ENCODE measurements at places on chromosomes 1 and 21.

DNA sequence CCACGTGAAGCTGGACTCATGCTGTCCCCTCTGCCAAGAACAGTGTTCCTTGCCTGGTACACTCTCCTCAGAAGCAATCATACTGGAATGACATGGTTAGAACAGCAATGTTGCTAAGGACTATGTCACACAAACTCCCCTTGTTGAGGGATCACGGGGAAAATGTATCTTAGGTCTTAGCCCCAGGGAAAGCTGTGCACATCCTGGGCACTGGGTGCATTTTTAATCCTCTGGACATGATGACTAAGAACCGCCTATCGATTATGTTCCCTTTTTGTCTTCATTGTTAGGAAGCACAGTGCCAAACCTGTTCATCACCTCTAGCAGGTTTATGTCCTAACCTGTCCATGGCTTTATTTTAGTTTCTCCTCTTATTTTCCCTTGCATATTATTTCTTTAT is 115.1 kb downstream of the HIVEP3 start:
- DNase-seq, result no peak

GRCh38 chr21:16033193-16033592 is 303.4 kb downstream of the USP25 start:
- no peak for DNase-seq

DNA sequence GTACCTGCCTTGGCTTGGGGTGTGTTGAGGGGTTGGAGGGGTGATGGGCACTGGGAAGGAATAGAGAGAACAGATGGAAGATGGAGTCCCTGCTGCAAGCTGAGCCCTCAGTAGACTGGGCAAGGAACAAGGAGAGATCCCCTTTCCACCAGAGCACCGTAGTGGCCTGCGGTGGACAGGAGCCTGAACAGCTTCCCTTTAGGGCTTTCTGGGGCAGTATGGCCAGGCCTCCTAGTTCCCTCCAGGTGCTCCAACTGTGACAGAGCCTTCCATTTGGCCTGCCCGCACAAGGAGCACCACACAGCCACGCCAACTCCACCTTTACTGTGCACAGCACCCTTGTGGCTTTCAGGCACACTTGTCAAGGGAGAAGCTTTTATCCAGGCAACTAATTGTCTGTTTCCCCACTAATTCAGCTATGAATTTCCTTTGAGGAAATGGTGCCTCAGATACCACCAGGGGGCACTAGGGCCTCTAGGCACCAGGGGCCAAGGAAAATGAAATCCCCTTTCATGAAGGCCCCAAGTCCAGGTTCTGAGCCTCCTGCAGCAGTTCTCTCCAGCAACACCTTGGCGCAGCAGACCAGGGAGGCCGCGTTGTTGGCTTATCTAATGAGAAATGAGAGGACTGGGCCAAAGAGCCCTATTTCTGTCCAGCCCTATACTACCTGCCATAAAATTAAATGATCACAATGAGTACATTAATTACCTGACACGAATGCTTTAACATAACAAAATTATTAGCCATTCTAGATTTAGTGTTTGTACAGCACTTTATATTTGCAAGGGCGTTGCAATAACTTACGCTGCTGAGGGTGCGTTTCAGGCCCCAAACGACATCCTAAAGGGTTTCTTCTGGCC is 23.1 kb upstream of the ERI3 start:
- peak; percentile 8 for DNase-seq

GRCh38 chr21:28489821-28490350 is 502.8 kb downstream of the LTN1 start:
- no peak for DNase-seq

DNA sequence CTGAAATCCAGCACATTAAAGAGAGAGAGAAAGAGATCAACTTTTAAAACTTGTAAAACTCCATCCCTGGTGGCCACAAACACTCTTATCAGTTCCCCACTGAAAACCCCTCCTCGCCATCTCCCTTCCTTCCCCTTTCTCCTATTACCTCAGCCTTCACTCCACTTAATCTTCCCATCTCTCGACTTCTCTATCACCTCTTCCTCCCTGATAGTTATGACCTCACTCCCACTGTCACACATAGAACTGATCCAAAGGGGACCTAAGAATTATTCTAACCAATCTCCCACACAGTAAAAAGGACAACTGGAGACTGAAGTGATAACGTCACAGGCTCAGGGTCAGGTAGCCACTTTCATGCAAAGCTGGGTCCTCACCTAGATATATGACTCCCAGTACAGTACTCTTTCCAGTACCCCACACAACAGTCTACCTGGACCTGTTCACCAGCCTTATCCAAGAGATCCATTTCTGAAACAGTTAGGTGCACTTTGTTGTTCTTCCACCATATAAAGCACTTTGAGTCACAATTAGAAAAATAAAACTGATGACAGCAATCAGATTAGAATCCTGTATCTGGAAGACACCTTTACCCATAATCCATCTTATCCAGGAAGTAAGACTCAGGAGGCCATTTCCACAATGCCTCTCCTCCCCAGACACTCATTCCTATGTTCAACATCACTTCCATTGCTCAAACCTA is 324.8 kb downstream of the SMYD3 start:
- no peak for DNase-seq

- no peak for DNase-seq
Observed at GRCh38 chr21:45353200-45353599, 51.8 kb upstream of the COL18A1 start.

- DNase-seq, result no peak
Observed at GRCh38 chr1:30697571-30698376, 25.6 kb downstream of the MATN1 start.

DNA sequence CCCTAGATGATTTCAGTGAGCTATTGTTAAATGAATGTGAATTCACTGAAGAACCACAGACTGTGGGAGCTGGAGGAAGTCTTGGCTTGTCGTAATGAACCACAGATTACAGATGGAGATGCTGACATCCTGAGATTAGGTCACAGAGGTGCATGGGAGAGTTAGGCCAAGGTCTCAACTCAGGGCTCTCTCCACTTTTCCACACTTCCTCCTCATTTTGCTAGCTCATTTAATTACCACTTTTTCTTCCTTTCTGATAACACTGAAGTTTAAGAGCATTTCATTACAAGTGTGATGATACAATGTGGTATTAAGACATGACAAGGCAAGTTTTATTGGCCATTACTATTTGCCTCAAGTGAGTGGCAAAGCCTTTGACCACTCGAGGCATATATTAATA is 30.8 kb downstream of the ST6GALNAC3 start:
- DNase-seq, result no peak

DNA sequence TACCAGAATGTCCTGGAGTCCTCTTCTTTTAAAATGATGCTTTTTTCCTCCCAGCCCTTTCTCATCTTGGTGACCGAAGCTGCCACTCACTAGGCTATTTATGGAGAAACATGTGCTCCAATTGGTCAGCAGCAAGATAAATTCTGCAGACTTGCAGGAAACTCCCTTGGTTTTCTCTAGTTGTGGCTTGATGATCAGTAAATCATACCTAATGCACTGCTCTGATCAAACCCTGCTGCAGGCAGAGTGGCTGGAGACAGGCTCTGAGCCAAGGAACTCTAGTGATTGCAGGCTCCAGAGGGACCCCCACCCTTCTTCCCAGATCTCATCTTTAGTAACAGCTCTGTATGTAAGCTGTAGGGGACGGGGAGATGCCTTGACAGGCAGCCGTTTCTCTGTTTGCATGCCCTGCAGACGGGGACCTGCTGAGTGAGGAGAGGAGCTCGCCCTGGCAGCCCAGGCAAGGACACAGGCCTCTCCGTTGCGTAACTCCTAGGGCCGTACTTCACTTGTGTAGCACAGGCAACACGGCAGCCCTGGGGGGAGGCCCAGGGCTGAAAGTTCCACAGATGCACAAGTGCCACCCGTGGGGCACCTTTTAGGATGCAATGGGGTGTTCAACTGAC is 14.5 kb downstream of the SLC6A17 start:
- no peak for DNase-seq

- DNase-seq, result no peak
Observed at GRCh38 chr1:166133276-166133841, 33.4 kb downstream of the FAM78B start.

DNA sequence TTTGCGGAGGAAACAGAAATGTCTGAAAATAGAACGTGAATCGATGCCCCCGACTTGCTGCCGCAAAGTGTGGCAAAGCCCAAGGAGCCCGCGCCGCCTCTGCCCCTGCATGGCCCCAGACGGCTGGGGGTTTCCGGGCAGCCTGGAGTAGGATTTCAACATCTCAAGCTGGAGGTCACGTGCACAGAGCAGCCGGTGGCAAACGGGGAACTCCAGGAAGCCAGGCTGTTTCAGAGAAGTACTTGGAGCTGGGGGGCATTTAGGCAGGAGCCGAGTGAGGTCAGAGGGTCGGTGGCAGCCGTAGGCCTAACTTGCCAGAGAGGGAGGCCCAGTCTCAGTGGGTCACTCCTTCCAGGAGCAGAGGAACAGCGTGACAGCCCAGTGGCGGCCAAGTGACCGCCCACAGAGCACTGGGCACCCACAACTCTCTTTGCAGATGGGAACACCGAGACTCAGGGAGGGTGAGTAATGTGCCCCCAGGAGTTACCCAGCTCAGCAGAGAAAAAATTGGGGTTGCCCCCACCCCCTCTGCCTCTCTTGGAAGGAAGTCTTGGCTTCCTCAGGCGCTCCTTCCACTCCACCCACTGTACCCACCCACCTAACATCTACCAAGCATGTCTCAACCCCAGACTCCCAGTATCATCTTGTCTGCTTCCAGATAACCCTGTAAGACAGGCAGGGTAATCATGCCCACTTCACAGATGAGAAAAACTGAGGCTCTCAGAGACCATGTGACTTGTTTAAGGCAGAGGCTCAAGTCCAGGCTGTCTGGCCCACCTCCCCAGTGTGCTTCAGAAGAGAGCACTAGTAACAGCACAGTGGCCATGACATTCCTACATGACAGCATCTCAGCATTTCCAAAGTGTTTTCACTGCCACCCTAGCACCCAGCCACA is 179.4 kb downstream of the HIVEP3 start:
- DNase-seq, result peak; percentile 43

DNA sequence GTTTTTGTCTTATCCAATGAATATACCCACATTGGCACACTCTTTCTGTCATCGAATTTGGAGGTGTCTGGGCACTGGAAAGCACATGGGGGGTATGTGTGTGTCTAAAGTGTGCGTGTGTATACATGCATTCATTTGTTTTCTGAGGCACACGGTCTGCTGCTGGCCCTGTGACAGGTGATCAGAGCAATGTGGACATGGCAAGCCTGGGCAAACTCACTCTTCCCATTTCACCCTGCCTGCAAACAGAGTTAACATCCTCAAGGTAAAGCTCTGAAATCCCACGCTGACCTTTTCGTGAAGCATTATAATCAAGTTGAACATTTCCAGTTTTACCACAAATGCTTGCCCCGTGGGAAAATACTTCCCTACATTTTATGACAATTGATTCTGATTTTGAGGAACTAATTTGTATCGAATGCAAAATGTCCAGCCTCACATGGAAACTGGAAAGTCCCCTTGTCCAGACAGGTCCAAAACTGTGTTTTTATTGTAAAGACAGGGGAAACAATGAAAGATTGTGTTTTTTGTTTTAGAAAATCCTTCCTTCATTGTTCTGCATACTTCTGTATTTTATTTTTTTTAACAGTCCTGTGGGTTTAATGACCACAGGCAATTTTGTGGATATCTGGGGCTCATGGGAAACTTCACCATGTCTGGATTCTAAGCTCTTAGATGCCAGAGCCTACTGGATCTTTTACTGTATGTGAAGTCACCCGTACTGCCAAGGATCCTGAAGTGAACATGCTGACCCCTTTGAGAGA is 160.9 kb downstream of the PBX1 start:
- DNase-seq, result no peak

GRCh38 chr1:63833363-63834119 is 59.7 kb downstream of the ROR1 start:
- DNase-seq, result no peak

- no peak for DNase-seq
Observed at GRCh38 chr1:173407846-173408245, 69.3 kb upstream of the PRDX6 start.

DNA sequence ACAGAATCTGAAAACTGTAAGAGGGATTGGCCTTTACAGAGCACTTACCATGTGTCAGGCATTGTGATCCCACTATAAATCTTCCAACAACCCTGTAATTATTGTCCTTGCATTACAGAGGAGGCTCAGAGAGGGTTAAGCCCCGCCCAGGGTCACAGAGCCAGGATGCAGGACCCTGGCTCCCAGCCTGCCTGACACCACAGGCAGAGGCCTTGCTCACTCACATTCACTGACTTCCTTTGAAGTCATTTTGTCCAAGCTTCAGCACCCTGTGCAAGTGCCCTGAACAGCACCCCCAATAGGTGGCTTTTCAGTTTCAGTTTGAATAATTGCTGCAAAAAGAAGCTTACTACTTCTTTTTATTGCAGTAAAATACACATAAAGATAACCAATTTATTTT is 256.8 kb upstream of the NFIA start:
- no peak for DNase-seq

DNA sequence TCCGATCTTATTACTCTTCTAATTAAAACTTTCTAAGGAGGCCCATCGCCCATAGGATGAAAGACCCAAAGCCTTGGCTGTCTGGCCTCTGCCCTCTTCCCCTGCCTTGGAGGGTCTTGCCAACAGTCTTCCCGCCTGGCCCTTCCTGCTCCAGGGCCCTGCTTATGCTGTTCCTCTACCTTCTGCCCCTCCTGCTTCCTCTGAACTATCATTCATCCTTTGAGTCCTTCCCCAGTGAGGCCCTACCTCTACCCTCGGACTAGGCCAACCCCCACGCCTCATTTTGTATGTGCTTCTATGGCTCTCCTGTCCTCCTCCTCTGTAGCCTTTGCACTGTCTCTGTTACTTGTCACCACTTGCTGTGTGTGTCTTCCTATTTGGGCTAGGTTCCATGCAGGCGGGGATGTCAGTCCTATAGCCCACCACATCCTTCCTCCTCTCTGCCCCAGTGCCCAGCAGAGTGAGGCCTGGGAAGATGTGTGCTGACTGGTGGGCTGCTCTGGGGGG is 5.4 kb downstream of the RUSC1 start:
- DNase-seq, result no peak

GRCh38 chr1:111943066-111943465 is 46.4 kb downstream of the KCND3 start:
- DNase-seq, result no peak

DNA sequence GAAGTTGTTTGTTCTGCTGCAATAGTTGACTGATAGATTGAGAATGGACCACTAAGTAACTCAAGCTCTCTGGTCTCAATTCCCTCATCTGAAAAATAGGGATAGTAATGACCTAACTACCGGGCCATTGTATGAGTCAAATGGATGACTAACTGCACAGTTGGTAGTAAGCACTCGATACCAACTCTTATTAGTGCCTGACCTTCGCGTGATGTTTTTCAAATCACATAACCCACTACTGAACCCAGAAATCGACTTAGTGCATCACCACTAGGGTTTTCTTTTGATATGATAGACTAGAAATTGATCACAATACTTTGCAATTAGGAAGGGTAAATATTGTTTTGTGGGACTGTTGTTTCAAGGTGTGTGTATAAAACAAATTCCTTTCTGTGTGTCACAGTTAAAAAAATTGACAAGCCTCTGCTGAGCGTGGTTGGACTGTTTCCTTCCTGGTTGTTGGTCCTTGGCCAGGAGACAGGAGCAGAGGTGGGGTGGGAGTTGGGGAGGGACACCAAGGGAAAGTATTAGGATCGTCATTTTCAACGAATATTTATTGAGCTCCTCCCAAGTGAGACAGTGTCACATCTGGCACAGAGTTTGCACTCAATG is 54.0 kb upstream of the LRP8 start:
- no peak for DNase-seq
